Epithelial cell of prostate (primary cell): ENCODE measurements at places on chromosomes 5 and 9.
A peak's percentile ranks its signal among the peaks of the same experiment; 100 is the strongest.

GRCh38 chr5:95816776-95817175 lies 5.8 kb downstream of the GLRX start:
- DNase-seq, result no peak

DNA sequence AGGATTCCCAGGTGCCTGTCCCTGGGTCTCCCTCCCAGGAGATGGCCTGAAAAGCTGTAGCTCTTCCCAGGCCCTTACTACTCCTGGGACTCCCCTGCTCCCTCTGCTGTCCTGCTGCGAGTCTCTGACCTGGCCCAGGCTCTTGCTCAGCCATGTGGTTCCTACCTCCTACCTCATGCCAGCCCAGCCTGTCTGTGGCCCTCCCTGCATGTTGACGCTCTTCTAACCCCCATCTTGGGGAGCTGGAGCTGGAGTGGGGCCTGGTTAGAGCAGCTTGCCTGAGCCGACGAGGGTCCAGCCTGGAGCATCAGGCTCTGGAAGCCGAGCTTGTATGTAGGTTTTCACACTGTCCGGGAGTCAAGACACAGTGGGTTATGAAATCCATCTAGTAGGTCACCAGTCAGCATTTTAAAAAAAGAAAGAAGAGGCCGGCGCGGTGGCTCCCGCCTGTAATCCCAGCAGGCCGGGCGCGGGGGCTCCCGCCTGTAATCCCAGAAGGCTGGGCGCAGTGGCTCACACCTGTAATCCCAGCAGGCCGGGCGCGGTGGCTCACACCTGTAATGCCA lies 244.4 kb downstream of the FANCC start:
- DNase-seq, result no peak

- no peak for DNase-seq
Measured at GRCh38 chr9:38337181-38337580, 55.3 kb upstream of the ALDH1B1 start.

DNA sequence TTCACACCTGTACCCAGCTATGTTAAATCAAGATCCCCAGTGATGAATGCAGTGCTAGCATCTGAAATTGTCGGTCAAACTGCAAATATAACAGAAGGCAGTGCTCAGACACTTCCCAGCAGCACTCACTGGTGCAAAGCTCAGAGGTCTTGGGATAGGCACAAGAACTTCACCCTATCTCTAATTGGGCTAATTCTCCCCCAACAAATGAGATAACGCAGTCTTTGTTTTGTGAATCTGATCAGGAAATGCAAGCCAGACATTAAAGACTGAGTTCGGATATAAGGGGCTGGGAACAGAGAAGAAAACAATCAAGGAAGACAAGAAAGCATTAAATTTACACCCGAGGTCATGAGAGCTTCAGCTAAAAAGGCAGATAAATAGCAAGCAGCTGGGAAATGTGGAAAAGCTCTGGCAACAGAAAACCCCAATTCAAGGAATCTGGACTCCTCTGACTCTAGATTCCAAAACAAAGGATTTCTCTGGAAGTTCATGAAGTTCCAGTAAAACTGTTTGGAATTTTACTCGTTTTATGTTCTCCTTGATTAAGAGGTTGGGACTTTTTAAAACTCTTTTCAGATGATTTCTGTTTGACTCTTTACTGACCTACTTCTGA lies 65.1 kb downstream of the GNA14 start:
- no peak for DNase-seq

GRCh38 chr5:128778474-128778873 lies 186.8 kb upstream of the SLC27A6 start:
- no peak for DNase-seq

- DNase-seq, result no peak
Measured at GRCh38 chr5:176675676-176676360, 28.5 kb downstream of the TSPAN17 start.

DNA sequence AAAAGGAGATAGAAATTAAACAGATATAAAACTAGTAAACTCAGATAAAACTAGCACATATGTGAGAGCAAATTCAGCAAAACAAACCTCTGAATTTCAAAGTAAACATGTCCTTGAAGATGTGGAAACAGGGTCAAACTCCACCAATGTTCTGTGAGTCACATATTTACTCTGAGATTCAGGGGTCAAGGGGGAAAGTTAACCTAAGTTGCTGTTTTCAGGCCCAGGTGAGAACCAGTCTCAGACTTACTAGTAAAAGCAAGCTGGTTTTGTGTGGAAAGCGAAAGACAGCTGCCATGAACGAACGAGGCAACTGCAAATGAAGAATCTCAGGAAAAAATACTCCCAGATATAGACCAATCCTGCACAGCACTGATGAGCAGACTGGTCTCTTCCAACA lies 29.0 kb downstream of the PSMB7 start:
- DNase-seq, result no peak

- DNase-seq, result no peak
Measured at GRCh38 chr5:93371893-93372292, 209.1 kb downstream of the NR2F1-AS1 start.

DNA sequence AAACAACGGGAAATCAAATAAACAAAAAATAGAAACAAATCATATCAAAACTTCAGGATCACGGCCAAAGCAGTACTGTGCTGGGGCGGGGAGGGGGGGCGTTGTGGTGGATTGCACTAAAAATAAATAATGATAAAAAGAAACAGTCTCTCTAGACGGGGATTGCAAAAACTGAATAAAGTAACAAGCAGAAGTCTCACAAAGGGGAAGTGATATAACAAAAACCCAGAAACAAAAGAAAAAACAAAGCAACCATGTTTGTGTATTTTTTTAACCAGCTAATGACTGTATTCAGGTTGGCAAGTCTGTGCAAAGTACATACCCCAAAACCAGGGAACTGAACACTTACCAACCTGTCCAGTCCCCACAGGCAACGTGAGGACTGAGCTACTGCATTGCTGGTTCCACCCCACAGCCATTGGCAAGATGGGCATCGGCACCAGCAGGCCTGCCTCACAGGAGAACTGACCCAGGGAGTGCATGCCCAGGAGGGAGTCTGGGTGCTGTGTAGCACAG lies 24.1 kb downstream of the BICD2 start:
- DNase-seq, result no peak

- DNase-seq, result peak; percentile 8
Measured at GRCh38 chr5:94849821-94850736, 231.6 kb downstream of the SLF1 start.

GRCh38 chr5:141430332-141431113 lies at the start of gene PCDHGA12:
Gene PCDHGA12, plus strand, starts transcription at chr5:141430507. Its CDS starts 253 bp downstream, at chr5:141430760.
- DNase-seq, result peak; percentile 20

DNA sequence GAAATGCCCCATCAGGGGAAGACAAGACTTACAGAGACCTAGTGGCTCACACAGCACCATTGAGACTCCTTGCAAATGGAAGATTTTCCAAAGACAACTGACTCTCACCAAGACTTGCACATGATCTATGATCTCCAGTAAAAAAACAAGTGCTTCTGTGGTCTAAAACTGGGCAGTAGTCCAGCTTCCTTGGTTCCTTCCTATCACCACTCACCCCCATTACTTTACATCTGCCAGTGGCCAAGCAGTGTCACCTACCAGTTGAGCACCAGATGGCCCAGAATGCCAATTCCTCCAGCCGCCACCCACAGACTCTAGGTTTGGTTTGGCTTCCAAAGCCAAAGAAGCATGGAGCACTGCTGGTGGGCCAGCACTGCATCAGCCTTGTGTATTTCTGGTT lies 47.7 kb downstream of the SH3TC2 start:
- DNase-seq, result no peak

DNA sequence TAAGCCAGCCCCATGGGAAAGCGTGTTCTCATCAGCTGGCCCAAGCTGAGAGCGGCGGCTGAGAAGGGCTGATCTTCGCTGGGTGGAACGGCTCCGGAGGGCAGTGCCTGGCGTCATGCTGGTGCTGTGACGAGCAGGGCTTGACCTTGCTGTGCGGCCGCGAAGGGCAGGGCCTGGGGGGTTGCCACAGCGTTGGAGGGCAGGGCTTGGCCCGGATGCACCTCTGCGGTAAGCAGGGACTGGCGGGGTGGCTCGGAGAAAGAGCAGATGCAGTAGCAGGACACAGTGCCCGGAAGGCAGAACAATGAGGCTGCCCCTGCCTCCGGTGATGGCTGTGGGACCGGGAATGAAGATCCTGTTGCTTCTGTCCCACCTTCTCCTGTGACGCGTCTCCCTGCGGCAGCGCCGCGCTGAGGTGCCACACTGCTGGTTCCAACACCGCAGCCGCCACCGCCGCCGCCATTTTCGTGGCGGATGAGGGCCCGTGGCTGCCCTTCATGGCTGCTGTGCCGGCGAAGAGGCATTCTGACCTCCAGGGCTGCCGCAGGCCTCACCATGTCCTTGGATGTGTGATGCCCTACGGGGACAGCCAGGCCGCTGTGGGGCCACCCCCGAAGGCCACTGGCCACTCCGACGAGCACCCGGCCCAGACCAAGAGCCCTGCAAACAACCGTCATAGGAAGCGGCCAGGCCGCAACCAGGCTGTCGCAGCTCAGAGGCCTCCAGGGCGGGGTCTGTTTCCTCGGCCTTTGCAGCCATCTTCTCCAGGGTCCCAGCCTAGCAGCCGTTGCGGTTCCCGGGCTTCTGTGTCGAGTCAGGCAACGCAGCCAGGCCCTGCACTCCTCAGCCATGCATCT lies 890.5 kb upstream of the CTNND2 start:
- DNase-seq, result no peak

GRCh38 chr5:78317515-78317914 lies 23.0 kb upstream of the AP3B1 start:
- no peak for DNase-seq

- no peak for DNase-seq
Measured at GRCh38 chr5:85604378-85604777, 1013.4 kb upstream of the COX7C start.

DNA sequence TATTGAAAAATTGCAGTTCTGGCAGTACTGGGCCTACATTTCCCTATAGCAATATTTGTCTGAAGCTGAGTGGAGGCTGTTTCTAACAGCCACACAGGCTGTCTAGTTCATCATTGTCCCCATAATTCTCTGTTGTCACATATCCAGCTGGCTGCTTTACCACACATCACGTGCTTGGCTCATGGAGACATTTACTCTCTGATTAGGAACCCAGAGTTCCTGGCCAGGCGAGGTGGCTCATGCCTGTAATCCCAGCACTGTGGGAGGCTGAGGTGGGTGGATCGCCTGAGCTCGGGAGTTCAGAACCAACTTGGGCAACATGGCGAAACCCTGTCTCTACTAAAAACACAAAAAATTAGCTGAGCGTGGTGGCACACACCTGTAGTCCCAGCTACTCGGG lies 81.4 kb downstream of the PGM5 start:
- DNase-seq, result no peak

DNA sequence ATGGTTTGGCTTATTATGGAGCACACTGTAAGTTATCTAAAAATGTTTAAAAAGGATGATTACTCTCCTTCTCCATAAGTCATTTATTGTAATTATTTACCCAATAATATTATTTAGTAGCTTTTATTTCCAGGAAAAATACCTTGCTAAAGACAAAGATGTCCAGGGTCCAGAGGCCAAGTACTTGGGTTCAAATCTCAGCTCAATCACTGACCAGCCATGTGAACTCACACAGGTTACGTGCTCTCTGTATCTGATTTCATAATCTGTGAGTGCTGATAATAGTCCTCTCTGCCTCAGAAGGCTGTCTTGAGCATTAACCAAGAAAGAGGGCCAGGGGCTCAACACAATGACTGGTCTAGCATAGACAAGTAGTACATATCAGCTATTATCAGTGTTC lies 27.0 kb downstream of the ALDH1A1 start:
- no peak for DNase-seq

- DNase-seq, result no peak
Measured at GRCh38 chr5:34455098-34455497, 201.0 kb upstream of the RAI14 start.

- no peak for DNase-seq
Measured at GRCh38 chr9:5869315-5870019, 21.2 kb upstream of the MLANA start.

GRCh38 chr5:29942089-29942488 lies 1251.4 kb upstream of the CDH6 start:
- no peak for DNase-seq

GRCh38 chr5:17436761-17437221 lies 61.2 kb upstream of the TAF11L2 start:
- DNase-seq, result no peak

DNA sequence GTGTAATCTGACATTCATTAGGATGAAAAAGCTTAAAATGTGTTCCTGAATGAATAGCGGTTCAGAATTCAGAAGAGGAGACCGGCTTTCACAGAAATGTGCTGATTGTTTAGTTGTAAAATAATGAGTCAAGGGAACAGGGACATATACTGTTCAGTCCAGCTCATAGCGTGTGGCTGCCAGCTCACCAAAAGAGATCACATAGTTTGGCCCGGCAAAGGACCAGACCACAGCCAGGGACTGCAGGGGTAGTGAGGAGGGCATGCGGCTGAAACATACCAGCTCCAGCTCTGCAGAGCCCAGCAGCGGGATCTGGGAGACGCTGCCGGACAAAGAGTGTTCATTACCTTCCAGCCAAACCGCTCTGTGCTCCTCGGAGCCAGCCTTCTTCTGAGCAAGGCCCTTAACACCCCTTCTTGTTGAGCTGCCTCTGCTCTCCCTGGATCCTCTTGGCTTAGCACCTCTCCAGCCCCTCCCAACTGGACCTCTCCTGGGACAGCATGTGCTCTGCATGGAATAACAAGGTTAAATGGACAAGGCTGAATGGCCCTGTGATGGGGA lies 116.8 kb upstream of the CNTLN start:
- DNase-seq, result no peak

DNA sequence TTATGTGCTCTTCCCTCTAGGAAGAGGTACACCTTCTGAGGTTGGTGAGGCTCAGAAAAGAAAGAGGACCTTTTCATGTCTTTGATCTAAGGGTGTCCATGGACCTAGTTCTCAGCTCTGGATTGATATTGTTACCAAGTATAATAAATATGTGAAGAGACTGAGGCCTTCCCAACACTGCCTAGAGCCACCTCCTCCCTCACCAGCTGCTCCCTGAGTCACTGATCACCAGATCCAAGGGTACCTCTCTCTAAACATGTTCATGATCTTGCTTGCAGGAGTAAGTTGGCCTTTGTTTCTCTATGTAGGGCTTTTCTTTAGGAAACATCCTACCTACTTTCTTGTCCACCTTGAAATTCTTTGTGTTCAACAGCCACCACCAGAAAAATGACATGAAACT lies 218.8 kb upstream of the ADRA1B start:
- DNase-seq, result no peak

DNA sequence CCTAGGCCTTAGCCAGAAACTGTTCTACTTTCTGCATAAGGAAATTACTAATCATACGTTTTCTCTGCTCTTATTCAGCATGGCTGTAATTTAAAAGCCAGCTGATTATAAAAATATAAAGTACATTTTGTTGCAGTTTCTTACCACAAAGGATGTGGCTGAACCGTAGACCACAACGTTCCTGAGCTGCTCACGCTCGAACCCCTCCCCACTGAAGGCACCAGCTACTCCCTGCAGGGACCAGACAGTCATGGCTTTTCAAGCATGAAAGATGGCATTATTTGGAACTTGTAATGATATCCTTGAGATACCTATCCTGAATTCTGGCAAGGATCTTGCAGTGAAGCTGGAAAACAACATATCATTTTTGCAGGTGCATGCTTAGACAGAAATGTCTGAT lies 91.8 kb upstream of the DMRT1 start:
- no peak for DNase-seq

- DNase-seq, result no peak
Measured at GRCh38 chr5:44862808-44863207, 54.1 kb downstream of the MRPS30 start.

GRCh38 chr9:7640231-7640630 lies 159.3 kb downstream of the DMAC1 start:
- no peak for DNase-seq
